ENCODE measurements at places on chromosomes 7 and 10. TPM values are rescaled to one million over a fixed set of nuclear protein-coding genes. Genes with fewer than 3 reads are reported as not detected.

Gene ZEB1
- 28.4 TPM for total RNA-seq

DNA sequence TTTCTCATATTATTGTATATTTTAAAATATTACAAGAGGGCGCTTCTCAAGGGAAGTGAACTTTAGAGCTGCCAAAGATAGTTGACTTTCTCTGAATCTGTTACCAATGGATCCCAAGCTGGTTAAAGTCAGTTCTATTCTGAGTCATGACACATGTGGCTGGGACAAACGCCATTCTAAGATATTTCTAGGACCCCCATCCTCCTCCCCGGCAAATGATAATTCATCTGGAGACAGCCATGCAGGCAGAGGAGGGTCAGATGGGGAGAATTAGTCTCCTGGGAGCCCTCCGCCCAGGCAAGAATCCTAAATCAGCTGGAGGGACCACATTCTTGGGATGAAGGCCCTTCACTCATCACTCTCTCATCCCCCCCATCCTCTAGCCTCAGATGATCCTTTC lies 187.7 kb downstream of the GFRA1 start:
- DNase-seq = no peak

GRCh38 chr7:143413123-143413522 lies 4.5 kb upstream of the EPHA1 start:
- DNase-seq = no peak

Gene FOXI2
- total RNA-seq = not detected

DNA sequence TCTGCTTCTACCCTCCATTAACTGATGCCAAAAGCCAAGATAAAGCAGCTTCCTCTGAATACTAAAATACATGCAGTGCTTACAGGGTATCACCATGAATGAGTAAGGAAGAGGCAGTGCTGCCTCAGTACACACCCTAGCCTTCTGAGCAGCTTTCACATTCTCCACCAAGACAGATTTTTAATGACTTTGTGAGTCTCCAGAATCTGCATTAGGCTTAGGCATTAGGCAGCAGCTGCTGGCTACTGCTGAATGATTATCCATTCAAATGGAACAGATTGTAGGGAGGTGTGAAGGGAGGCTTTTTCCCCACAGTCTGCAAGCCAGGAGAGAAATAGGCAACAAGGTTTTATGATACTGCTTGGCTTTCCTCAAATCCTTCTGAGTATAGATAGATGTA lies 1226.7 kb upstream of the LRRN3 start:
- DNase-seq = no peak

Gene TCERG1L
- total RNA-seq = not detected

GRCh38 chr10:78651287-78651686 lies 417.5 kb upstream of the ZMIZ1 start:
- no peak for DNase-seq

GRCh38 chr7:121516821-121517220 lies 120.7 kb upstream of the FAM3C start:
- no peak for DNase-seq

DNA sequence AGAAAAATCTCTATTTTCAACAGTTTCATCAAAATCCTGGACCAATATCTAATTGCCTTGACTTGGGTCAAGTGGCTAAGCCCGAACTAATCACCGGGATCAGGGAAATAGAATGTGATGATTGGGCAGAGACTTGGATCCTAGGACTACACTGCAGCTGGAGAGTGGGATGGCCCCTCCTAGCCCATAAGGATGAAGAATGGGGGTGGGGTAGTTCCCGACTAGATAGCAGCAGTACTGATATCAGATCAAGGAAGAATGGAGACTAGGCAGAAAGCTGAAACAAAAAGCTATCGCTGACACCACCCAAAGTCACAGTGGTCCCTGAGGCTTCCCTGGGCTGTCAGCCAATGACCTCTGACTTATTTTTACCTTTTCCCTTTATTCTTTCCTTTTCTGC lies 160.4 kb upstream of the PHYHIPL start:
- DNase-seq = no peak

DNA sequence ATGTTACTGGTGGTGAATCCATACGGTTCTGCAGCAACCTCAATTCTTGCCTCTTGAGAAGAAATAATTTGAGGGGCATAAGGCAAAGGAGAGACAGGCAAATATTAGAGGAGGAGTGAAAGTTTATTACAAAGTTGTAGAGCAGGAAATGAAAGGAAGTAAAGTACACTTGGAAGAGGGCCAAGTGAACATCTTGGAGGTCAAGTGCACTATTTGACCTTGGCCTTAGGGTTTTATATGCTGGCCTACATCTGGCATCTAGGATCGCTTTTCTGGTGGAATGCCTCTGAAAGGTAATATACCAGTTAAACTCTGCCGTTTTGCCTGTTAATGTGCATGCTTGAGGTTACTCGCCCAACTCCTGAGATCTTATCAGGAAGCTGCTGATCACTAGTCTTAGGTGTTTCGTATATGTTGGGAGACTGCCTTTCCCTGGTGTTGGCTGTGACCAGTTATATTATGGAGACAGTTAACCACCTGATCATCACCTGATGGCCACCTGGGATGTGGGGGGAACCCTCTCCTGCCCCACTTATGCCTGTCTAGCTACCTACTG lies 66.1 kb upstream of the CYP2C18 start:
- DNase-seq = no peak

Gene GPNMB
- total RNA-seq = 1.2 TPM

Gene HMX3
- total RNA-seq = 0.45 TPM

Gene SAP25
- 9.9 TPM for total RNA-seq

Gene FZD8
- total RNA-seq = 0.22 TPM

Gene ADRB1
- 0.40 TPM for total RNA-seq

- no peak for DNase-seq
These were observed 116.4 kb upstream of the MKI67 start for GRCh38 chr10:128242641-128243040.

DNA sequence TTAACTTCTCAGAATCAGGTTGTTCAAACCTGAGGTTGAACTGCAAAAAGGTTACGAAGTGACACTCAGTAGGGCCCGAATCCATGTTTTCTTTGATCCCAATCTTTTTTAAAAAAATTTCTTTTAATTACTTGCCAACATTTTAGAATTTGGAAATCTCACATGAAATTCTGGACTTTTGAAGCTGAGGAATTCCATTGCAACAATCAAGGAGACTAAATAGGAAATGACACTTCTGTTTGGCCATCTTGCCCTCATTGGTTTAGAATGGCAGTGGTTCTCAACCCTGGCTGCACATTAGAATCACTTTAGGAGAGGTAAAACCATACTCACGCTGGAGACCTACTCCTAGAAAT lies 471 bp upstream of the TOMM7 start:
- no peak for DNase-seq

DNA sequence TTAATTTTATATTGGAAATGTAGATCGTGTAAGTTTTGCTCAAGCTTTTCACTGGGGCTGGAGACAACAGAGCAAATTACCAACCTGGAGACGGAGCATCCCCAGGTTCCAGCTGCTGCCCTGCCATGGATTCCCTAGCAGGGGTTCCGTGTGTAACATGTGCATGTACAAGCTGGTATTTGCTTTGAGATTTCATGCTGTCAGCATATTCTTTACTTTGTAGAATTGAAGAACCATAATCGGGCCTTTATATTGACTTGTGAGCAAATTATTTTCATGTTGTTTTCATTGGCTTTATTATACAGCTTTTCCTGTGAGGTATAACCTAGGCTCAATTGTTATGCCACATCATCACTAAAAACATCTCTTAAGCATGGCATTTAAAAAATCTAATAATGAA lies 369.2 kb upstream of the COBL start:
- DNase-seq = no peak

- no peak for DNase-seq
These were observed 294.8 kb downstream of the GRID1 start for GRCh38 chr10:86071758-86072157.

GRCh38 chr7:93547716-93548115 lies 26.8 kb downstream of the CALCR start:
- no peak for DNase-seq

Gene CALML3
- total RNA-seq = not detected

- no peak for DNase-seq
These were observed 16.8 kb upstream of the VOPP1 start for GRCh38 chr7:55588976-55589604.

Gene MMP21
- total RNA-seq = not detected

Gene LIPN
- total RNA-seq = not detected

DNA sequence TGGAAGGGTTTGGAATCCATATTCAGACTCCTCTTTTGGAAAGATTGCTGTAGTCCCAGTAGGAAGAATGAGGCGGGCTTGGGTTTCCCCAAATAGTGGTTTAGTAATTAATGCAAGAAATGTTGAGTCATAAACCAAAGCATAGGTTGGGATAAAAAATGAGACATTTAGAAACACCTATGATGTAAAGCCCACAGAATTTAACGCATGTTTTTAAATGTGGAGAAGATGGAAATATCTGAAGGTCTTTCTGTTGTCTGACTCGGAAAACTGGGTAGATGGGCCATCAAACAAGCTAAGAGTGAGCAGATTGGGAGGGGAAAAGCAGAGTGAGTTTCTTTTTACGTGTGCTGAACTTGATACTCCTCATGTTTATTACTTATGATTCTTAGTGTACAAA lies 62.2 kb downstream of the LANCL2 start:
- DNase-seq = no peak

Gene RSPH10B
- not detected for total RNA-seq

DNA sequence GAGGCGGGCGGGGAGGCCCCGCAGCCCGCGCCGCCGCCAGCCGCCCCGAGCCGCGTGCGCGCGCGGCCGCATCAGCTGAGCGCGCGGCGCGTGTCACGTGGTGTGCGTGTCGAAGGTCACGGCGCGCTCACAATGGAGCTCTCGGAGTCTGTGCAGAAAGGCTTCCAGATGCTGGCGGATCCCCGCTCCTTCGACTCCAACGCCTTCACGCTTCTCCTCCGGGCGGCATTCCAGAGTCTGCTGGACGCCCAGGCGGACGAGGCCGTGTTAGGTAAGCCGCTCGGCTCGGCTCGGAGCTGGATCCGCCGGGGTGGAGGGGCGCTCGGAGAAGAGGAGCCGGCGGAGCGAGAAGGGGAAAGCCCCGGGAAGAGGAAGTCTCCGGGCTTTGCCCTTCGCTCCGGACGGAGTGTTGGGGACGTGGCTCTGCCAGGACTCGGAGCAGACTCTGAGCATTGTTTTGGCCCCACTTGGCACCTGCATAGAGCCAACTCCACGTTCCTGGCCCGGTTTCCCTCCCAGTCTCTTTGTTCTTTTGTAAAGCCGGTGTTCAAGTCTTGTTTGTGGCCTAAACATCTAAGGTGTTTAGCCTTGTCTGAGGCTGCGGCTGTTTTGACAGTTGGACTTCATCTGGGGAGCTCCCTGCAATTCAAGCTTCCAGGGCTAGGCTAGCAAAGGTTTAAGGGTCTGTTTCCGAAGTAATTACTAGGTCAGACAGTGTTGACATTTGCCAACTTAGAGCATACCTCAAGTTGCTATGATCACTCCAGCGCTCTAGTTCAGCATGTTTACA lies at the start of gene COMMD3:
TSS of gene COMMD3 (plus strand) at position 103 of the 790 bp plus-strand sequence. CDS start at position 133, 30 bp downstream.
- peak; percentile 82 for DNase-seq

Gene CLIP2
- total RNA-seq = 1.3 TPM

Gene FANK1
- 0.58 TPM for total RNA-seq

DNA sequence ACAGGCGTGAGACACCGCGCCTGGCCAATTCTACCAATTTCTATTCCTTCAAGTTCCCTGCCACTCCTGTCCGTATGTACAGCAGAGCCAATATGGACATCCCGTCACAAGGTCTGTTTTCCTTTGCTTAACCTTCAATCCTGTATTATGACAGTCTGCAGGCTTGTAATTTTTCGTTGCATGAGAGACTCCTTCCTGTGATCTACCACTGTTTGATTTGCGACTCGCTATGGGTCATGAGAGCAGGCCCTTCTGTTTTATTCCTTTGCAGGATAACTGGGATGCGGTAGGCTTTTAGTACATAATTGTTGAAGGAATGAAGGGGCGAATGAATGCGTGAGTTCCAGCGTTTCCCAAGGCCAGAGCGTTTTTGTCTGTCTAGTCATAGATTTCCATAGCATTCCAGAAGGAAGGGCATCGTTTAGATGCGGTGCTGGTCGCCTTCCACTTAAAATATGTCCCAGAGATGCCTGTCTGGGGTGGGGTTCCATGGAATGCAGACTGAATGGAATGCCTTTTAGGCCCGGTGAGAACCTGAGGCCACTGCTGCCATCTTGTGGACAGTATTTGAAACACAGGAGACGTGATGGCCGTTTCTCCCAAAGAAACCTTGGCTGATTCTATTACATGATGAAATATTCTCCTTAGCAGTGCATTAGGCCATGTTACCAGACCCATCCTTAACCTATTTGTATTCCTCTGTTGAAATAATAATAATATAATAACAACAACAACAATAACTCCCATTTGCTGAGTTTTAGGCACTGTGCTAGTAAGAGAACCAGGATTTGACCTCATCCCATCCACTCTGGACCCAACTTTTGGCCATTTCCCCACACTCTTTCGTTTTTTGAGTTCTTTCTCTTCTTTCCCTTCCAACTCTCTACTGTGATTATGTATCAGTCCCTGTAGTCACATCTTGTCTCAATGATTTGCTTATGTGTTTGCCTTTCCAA lies 193.2 kb downstream of the MYOF start:
- DNase-seq = peak; percentile 66

GRCh38 chr7:101681170-101682007 lies 52.3 kb upstream of the MYL10 start:
- no peak for DNase-seq

DNA sequence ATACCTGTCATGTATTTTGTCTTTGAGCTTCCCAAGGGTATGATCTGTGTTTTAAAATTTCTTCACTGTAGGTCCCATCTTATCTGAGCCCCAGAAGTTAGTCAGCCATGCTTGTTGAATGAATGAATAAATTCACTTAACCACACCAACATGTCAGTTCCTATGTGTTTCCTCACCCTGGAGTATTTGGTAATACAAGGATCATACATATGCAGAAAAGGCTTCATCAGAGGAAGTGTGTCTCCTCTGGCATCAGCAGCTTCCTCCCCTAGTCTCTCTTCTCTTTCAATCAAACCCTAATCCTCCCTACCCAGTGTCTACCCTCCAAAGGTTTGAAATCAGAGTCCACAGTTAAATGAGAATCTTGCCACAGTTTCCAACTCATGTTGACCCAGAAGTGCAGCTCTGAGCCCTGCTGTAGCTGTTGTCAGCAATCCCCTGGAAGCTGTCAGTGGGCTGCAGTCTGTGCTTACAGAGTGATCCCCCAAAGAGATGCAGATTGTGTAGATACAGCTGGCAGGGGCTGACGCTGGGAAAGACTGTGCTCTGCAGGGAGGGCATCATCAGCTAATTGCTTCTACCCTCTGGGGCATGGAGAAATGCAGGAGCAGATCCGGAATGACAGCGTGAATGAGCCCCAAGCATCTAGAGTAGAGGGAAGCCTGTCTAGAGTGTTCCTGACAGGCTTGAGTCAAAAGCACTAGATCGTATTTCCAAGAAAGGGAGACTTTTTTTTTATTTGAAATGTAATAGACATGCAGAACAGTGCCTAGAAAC lies 105.0 kb upstream of the WDR11 start:
- no peak for DNase-seq

GRCh38 chr10:69742356-69742695 lies 59.4 kb upstream of the COL13A1 start:
- DNase-seq = no peak
